ENCODE measurements at places on chromosomes 11 and 22.

- DNase-seq = peak; percentile 28
Measured at GRCh38 chr22:25630447-25630846, 66.0 kb downstream of the GRK3 start.

DNA sequence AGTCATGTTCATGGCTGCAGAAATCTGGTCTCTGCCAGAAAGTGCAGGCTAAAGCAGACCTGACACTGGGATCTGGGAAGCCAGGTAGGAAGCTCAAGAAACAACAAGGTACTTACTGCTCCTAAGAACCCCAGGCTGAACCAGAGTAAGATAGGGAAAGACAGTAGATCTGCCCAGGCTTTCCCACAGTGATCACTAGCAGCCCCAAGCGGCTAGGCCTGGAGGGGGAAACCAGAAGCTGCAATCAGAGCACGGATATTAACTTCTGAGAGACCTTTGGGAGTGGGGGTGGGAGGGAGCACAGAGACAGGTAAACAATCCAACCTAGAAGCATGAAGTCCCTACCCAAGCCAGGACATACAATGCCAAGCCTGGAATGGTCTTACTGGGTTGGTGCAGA, 135.2 kb upstream of the C11orf58 start:
- no peak for DNase-seq

DNA sequence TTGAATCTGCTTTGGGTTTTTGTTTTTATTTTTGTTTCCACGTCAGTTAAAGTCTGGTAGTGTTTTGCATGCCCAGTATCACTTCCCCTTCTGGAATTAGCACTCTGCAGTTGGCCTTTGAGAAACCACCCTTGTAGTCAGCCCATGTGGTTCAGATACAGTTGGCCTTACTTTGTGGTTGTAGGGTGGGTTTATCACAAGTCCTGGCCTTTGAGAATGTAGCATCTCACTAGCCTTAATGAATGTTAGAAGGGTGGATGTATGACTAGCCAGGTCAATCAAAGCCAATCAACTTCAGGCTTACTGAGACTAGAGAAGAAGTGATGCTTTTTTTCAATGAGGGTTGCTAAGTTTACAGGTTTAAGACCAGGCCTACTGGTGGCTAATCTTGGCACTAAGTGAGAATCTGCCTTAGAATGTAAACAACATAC, 19.8 kb downstream of the ARL14EP start:
- no peak for DNase-seq

DNA sequence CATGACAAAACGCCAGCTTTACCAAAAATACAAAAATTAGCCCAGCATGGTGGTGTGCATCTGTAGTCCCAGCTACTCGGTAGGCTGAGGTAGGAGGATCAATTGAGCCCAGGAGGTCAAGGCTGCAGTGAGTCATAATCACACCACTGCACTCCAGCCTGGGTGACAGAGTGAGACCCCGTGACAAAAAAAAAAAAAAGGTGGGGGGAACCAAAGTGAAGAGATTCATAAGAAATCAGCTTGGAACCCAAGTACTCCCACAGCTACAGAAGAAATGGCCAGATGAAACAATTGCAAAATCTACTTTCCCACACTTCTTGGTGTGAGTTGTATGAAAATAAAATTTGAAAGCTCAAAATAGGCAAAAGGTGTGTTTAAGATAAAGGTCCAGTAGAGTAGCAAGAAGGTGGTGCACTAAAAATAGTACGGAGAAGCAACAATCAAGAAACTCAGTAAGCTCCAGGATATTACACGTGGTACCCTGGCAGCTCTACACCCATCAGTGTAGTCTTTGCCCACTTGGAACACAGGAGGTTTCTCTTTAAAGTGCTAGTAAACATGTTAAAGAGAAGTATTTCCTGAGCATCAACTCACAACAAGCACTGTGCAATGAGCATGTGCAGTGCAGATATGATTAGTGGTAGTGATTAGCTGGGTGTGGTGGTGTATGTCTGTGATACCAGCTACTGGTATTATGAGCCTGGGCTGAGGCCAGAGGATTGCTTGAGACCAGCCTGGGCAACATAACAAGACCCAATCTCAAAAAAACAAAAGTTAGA, 5.3 kb downstream of the HARBI1 start:
- DNase-seq = no peak

DNA sequence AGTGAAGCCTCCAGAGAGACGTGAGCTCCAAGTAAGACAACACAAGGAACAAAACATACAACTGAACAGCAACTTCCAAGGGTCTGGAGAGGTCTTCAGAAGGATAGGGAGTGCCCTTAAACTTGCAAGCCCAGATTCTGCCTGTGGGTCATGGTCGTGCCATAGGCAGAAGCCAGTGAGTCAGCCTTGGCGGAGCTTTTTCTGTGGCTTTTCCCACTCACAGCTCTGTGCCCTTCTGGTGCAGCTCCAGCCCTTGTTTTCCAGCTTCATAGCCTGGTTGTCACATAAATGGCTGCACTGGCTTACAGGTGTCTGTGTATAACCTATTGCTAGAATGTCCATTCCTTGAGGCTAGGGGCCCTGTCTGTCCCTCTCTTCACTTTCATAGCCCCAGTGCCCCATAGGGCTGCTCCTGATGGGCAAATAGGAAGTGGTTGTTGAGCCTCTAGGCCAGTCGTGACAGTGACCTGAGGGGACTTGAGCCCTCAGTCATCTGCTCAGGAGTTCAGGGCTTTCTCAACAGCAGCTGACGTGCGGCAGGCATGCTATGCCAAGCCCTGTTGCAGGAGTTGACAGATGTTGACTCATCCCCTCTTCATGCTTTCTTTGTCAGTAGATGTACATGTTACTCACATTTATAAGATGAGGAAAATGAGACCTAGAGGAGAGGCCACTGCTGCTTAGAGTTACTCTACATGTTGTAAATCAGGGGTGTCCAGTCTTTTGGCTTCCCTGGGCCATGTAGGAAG, 7.4 kb downstream of the MED15 start:
- peak; percentile 79 for DNase-seq

GRCh38 chr11:67051180-67051893, 5.3 kb upstream of the RHOD start:
- DNase-seq = no peak

DNA sequence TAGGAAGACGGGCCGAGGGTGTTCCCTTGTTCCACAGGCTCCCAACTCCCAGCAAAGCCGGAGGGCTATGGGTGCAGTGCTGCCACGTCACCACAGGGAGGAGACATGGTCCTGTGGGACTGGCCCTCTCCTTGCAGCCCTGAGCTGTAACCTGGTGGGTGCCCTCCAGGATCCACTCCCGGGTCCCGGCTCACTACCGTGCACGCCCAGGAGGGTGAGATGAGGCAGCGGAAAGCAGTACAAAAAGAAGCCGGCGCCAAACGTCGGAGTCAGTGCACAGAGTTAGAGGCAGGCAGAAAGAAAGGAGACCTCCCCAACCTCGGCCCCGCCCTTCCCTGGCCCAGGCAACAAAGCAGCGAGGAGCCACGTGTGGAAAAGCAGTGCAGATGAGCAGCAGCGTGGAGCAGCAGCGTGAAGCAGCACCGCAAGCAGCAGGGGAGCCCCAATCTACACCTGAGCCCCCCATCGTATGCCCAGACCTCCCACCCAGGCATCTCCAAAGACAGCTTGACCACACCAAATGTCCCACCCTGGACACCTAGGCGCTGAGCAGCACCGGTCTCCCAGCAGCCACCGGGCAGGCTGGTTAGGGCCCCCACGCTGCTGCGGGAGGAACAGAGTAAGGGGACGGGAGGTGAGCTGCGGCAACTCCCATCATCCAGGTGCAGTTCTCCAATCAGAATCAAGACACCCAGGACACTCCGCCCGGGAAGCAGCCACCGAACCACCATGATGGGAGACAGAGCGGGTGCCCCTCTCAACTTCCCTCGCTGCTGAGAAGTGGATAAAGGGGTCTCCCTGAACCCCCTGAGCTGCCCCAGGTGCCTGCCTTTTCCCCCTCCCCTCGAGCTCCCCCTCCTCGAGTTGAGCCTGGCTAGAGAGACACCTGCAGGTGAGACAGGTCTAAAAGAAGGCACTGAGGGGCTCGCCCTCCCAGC, 28.8 kb downstream of the IGSF9B start:
- DNase-seq = peak; percentile 68

DNA sequence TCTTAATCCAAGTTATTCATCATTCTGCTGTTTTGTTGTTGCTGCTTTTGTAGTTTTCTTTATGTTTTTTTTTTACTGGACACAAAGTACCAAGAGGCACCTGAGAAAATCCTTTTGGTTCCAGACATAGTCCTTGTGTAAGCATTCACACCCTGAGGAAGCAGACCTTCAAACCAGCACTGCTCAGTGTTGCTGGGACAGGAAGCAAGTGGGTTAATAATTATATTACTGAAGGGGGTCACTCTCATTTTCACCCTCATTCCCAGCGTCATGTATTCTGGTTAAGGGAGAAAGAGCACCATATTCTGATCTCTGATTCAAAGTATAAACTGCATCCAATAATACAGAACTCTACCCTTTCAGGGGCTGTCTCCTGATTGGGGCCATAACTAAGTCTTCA, 5.9 kb upstream of the ALKBH3 start:
- DNase-seq = no peak

DNA sequence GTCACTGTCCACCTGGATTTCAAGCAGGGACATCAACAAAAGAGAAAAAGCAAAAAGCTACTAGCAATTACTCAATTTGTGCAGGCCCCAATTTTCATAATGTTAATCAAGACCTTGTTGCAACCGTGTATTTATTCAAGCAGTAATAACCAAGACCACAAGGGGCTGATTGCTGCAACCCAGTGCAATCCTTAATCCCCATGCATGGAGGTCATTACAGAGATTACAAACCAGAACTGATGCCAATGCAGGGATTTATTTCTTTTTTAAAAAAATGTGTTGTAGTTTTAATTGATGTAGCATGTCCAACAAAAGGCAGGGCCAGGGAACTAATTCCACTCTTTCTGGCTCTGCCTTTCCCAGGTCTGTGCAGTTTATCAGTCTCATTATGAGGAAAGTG, 18.4 kb downstream of the TECTA start:
- DNase-seq = no peak

GRCh38 chr22:22158207-22158816, 86.3 kb upstream of the VPREB1 start:
- DNase-seq = no peak

GRCh38 chr11:75625021-75625420, 43.8 kb downstream of the MAP6 start:
- DNase-seq = no peak

DNA sequence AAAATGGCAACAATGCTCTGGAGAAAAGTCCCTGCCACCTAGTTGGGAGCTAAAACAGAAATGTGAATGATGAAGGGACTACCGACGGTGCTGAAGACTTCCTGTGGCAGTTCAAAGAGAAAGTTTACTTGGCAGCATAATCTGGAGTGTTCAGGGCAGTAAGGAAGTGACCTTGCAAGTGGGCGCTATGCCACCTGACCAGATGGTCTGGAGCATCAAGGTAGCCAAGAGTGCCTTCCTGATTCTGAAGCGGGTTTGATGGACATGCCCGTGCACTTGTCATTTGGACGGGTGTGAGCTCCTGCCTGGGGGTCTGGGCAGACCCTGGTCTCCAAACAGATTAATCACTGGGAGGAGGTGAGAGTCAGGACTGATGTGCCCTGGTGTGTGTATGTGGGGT, 1.8 kb upstream of the SNX19 start:
- DNase-seq = no peak

Measured in cardiac fibroblast (primary cell).